ENCODE measurements at places on chromosomes 5 and 9.

DNA sequence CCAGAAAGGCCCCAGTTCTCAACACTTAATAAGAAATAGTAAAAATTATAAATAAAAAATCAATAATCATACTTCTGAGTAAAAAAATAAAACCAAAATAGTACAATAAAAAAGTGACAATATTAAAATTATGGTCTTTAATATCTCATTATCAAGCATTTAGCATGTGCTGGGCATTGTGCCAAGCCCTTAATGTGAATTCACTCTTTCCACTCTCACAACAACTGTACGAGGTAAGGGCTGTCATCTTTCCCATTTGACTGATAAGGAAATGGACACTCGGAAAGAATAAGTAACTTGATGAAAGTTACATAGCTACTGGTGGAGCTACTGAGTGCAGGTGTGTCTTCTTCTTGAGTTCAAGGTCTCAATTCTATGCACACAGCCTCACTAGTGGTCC, 43.6 kb downstream of the SEC61B start:
- DNase-seq: no peak

GRCh38 chr5:87877023-87877422, 391.6 kb downstream of the TMEM161B start:
- no peak for DNase-seq

GRCh38 chr5:38871058-38871605, 25.3 kb downstream of the OSMR start:
- DNase-seq: no peak

DNA sequence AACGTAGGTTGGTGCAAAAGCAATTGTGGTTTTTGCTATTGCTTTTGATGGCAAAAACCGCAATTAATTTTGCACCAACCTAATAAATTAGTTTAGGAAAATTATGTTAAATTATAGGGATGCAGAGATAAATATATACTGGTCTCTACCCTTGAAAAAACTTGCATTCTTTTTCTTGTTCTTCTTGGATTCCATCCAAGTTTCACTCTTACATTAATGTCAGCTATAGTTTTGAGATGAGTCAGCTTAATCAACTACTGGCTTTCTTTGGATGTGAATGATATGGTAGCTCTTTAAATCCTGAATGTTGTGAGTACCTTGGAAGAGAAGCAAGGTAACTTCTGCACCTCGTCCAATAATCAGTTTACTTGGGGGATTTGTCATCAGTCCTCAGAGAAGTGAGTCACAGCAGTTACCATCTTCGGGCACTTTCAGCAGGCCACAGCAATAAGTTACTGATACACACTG, 549.0 kb upstream of the ZNF608 start:
- no peak for DNase-seq

DNA sequence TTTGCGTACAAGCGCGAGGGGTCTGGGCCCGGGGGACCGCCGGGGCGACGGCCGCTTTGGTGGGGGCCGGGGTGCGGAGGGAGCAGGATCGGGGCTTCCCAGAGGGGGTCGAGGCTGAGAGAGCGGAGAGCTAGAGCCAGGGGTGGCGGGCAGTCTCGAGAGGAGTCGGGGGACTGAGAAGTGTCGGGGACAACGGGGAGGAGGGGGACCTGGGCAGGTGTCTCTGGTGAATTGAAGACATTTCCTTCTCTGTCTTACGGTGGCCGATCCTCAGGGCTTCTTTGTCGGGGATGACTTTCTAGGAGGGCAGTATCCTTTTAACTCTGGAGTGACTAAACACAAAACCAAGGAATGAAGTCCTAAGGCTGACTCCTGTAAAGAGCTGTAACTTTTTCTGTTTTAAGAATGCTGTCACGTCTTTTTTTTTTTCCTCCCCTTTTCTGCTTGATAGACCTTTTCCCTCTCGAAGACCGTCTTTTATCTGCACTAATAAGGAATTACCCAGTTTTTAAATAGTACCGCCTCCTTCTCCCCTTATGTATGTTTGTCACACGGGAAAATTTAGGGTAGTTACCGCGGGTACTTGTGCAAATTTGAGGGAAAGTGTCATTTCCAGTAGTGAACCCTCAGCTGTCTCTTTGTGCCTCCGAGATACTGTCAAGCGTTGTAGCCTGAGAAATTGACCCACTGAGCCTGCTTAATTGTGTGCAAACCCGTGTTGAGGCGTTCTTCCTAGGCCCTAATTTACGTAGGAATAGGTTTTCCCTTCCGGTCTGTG, 822 bp downstream of the DENND4C start:
- peak; percentile 10 for DNase-seq

DNA sequence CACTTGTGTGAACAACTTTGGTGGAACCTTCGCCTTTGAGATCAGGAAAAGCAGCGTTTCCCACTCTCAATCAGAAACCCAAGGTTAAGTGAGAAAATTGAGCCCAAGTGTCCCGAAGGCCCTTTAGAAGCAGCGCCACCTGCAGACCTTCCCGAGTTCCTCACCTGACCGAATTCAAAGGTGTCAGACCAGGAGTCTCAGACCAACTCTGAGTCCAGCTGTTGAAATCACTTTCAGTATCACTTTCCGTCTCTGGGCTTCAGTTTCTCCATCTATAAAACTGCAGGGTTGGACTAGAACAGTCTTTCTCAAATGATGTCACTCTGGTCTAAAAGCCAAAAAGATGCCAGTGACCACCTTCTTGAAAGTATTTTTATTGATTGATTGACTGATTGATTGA, 31.7 kb upstream of the GRHPR start:
- DNase-seq: no peak

- DNase-seq: no peak
Measured at GRCh38 chr9:89218040-89218928, 39.7 kb upstream of the SHC3 start.

- no peak for DNase-seq
Measured at GRCh38 chr5:14216902-14217301, 73.8 kb downstream of the TRIO start.

- no peak for DNase-seq
Measured at GRCh38 chr9:88947581-88948573, 43.4 kb upstream of the S1PR3 start.

DNA sequence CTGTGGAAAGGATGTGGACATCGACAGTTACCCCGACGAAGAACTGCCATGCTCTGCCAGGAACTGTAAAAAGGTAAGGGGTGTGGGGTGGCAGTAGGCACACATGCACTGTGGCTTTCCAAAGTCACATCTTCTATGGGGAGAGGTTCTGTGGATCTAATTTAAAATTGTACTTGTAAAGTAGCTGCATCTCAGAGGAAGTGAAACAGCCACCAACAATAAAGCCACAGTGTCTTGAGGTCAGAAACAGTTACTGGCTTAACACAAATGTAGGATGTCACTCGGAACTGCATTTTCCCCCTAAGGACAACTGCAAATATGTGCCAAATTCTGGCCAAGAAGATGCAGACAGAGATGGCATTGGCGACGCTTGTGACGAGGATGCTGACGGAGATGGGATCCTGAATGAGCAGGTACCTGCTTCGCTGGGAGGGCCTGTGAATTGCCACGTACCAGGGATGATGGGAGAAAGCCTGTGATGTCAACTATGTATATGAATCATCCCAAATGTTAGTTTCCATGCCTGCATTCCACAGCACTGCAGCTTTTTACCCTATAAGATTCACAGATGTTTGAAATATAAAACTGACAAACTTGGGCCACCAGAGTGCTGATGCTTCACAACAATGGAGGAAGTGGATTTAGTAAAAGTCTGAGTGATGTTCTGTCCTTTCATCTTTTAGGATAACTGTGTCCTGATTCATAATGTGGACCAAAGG, 35.3 kb downstream of the THBS4 start:
- peak; percentile 15 for DNase-seq

GRCh38 chr5:91468651-91469422, 85.7 kb upstream of the ARRDC3 start:
- DNase-seq: no peak

GRCh38 chr9:136634904-136635303, 27.8 kb upstream of the EGFL7 start:
- no peak for DNase-seq

- no peak for DNase-seq
Measured at GRCh38 chr5:152634586-152634985, 229.5 kb upstream of the NMUR2 start.

DNA sequence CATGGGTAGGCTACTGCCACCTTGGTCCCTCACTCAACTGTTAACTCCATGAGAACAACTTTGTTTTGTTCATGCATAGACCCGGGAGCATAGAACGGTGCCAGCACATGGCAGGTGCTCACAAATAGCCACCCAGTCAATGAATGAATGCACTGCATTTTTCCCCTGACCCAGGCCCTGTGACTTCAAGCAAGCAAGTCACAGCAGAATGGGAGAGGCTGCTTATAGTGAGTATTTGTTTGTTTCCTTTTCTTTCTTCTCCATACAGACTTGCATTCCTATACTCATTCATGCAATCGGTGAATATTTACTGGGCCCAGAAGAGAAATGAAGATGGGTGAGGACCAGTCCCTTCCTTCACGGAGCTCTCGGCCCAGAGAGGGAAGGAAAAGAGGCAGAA, 62.0 kb downstream of the SHB start:
- DNase-seq: no peak

DNA sequence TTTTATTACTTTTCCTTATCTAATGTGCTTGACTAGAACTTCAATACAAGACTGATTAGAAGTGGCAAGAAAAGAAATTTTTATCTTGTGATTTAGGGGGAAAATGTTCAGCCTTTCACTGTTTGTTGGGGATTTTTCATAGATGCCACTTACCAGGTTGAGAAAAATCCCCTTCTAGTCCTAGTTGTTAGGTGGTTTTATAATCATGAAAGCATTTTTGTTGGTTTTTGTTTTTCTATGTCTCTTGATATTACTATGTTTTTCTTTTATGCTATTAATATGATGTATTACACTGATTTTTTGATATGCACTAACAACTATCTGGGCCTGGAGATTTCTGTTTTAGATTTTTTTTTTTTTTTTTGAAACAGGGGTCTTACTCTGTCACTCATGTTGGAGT, 134.0 kb downstream of the PARP8 start:
- DNase-seq: no peak

- DNase-seq: peak; percentile 28
Measured at GRCh38 chr5:37710965-37711364, 128.9 kb downstream of the GDNF start.

DNA sequence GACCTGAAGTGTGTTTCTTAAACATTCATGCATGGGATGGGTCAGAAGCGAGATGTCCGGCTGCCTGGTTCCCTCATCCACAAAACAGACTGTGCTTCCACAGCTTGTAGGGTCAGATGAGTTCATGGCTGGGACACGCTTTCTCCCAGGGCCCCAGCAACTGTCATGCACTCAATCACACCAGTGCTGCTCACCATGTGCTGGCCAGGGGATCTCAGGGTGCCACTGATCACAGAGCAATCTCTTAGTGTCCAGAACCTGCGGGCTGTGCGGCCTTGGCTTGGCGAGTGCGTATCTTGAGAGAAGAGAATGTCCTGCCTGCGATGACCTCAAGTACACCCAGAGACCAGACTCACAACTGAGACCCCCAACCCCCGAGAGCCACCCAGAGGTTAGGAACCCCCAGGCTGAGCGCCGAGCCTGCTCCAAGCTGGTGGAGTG, 26.0 kb upstream of the FCN2 start:
- DNase-seq: no peak

GRCh38 chr5:72796001-72796400, 20.5 kb upstream of the TNPO1 start:
- DNase-seq: no peak

DNA sequence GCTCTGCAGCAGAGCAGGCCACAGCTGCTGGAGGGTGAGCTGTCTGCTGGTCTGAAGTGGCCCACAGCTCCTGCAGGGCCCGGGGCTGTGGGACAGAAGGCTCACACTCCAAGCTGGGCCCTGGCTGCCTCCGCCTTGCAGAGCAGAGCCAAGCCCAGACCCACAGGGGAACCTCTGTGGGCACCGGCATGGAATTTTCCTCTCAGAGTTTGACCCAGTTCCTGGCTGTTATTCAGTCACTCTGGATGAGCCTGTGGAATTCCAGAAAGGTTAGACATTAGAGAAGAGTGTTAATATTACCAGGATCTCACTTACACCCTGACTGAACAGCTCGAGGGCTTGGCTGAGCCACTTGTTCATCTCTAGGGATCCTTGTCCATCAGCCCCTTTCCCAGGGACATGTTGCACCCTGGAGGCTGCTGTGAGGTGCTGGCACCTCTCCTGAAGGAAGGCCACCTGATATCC, 17.5 kb downstream of the IL9 start:
- DNase-seq: peak; percentile 21

DNA sequence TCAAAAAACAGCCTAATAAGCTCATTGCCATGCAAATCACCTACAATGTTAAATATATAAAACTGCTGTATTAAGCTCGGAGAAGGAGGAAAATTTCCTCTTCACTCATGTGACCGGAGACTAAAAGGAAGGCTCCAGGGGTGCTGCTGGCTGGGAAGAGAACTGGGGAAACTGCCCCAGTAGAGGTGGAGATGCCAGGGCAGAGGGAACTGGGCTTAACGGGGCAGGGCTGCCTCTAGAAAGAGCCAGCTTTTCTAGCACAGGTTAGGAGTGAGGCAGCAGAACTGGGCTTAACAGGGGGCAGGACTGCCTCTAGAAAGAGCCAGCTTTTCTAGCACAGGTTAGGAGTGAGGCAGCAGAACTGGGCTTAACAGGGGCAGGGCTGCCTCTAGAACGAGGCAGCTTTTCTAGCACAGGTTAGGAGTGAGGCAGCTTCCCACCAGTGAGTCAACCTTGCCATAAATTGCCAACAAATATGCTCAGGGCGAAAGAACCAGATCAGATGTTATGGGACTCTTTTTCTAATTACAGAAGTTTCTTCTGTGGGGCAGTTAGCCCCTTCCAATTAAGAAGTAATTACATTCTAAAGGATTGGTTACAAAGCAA, 115.3 kb downstream of the FANCC start:
- DNase-seq: no peak
